ENCODE measurements at places on chromosomes 11 and 22. TPM values are rescaled to one million over a fixed set of nuclear protein-coding genes. Genes with fewer than 3 reads are reported as not detected.

SART1 gene
- total RNA-seq: 27.4 TPM

SLC6A5 gene
- not detected for total RNA-seq

TIGD3 gene
- total RNA-seq: not detected

FAM118A gene
- total RNA-seq: 11.5 TPM

RTN4RL2 gene
- 1.7 TPM for total RNA-seq

CLDN5 gene
- 6.4 TPM for total RNA-seq

CTSF gene
- total RNA-seq: 9.5 TPM

All from myometrial cell (primary cell).